ENCODE measurements at places on chromosomes 16 and 17.
A peak's percentile ranks its signal among the peaks of the same experiment; 100 is the strongest.

- no peak for DNase-seq
Observed at GRCh38 chr17:28906276-28906675, 3.4 kb upstream of the DHRS13 start.

DNA sequence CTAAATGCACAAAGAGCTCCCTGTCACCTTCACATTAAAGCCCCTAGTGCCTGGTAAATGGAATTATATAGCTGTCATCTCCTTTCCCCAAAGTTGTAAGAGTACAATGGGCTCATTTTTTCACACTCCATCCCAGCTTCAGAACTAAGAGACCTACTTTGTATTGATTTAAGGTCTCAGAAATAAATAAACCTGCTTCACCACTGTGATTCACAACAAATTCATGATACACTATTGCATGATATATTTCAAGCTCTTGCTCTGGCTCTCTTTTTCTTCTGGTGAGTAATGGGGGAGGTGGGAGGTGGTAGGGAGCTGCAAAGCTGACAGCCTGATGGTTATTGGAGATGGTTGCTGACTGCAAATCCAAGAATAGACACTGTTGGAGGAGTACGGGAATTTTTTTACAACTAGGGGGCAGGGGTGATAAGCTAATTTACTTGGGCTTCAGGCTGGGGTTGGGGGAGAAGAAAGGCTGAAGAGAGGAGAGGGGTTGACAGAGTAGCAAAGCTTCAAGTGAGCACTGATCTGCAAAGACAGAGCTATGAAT, 189.9 kb downstream of the AATF start:
- no peak for DNase-seq

DNA sequence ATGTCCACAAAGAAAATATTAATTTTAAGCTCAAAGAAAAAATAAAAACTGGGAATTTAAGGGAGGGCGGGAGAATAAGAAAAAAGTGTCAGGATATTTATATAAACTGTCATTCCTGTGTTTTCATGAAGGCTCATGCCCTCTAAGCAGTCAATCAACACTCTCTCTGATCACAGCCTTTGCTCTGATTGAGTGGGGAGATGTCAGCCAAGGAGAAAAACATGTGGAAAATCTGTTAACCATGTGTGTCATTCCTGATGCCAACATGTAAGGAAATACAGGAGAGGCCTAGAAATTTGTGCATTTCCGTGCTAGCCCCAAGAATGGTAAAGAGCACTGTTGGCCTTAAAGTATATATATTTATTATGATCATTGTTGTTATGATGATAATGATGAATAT, 137.9 kb upstream of the IRX5 start:
- no peak for DNase-seq

GRCh38 chr16:30063893-30064728, 1.4 kb upstream of the ALDOA start:
- peak; percentile 32 for DNase-seq

- DNase-seq: no peak
Observed at GRCh38 chr17:61634942-61635538, 44.0 kb upstream of the NACA2 start.

GRCh38 chr17:6639586-6640535, 650 bp downstream of the KIAA0753 start:
- peak; percentile 26 for DNase-seq

DNA sequence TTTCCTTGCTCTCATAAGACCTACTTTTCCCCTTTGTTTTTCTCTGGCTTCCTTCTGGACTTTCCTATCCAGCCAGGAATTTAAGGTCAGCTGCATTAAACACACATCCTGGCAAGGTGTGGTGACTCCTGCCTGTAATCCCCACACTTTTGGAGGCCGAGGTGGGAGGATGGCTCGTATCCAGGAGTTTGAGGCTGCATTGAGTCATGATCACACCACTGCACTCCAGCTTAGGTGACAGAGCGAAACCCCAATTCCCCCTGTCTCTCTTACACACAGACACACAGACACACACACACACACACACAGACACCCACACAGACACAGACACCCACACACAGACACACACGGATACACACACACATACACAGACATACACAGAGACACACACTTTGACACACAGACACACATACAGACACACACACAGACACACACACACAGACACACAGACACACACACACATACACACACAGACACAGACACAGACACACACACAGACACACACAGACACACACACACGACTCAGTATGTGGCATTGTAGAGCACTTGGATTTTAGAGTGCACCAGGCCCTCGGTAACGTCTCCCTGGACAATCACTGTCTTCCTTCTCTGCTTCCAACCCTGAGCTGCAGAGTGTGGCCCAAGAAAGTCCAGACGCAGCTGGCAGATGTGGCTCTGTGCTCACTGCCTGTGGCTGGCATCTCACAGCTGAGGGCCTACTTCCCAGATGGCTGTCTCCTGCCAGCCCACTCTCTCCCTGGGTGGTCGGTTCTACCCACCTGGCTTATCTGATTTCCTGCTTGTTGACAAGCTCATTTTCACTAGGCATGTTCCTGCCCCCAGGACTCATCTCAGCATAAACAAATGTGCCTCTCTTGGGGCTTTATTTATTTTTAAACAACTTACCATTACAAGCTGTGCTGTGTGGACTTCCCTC, 39.0 kb downstream of the NLRP1 start:
- peak; percentile 23 for DNase-seq

DNA sequence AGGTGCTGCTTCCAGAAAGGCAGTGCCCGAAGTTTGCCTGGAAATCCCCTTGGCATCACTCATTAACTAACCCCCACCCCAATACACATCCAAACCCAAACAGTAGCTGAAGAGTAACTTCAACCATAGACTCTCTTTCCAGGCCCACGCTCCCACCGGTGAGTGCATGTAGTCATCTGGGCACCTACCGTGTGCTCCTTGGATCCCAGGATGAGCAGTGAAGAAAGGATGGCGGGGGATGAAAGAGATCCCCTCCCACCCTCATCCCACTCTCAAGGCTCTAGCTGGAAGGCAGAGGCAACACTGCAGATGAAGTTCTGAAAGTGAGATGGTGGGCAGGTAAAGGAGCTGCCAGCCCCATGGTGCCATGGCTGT, 305.0 kb downstream of the SOX9 start:
- no peak for DNase-seq

DNA sequence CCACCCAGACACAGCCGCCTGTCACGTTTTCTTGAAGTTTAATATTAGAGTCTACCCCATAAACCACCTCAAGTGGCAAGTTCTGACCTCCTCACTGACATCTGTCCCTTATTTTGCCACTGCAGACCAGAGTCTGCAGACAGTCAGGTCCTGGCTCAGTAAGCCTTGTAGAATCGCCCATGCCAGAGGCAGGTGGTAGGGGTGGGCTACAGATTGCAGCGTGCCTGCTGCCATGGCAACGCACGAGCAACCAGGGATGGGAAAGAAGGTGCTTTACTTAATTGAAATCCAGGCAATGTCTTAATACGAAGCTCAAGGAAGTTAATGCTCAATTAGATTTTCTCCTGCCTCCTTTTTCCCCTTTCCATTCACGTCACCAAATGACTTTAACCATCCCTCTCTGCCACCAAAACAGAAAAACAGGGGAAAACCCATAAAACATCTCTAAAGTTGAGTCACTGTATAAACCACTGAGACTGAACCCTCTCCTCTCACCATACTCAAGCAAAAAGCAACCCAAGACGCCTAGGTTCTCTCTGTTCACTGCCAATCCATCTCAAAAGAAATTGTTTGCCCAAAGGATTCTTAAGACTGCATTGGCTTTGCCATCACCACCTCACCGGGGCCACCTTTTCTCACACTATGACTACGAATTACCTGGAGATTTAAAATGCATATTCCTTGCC, 228.8 kb downstream of the SLC39A11 start:
- no peak for DNase-seq

DNA sequence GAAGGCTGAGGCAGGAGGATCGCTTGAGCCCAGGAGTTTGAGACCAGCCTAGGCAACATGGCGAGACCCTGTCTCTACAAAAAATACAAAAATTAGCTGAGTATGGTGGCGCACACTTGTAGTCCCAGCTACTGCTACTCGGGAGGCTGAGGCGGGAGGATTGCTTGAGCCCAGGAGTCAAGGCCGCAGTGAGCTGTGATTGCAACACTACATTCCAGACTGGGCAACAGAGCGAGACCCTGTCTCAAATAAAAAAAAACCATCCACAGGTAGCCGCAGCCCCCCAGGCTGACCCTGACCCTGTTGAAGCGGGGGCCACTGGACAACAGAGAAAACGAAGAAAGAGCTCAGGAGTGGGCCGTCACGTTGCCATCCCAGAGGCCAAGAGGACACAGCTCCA, 4.0 kb downstream of the SLC43A2 start:
- DNase-seq: no peak

- DNase-seq: peak; percentile 90
Observed at GRCh38 chr16:80583466-80583865, 42.7 kb downstream of the DYNLRB2 start.

DNA sequence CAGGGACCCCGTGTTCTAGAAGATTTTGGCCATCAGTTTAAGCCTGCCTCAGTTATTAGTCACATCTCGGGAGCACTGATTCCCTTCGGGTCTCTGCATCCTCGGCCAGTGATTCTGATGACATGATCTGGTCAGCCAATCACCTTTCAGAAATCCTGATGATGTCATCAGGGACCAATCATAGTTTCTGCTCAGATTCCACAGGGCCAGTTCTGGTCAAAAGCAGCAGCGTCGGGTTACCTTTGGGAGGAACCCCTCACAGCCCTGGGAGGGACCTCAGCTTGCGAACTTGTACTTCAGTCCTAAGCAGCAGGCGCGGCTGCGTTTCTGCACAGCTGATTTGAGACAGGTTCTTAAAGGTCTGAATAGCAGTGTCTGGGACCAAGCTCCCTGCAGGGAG, 13.9 kb downstream of the KDM8 start:
- DNase-seq: peak; percentile 12

DNA sequence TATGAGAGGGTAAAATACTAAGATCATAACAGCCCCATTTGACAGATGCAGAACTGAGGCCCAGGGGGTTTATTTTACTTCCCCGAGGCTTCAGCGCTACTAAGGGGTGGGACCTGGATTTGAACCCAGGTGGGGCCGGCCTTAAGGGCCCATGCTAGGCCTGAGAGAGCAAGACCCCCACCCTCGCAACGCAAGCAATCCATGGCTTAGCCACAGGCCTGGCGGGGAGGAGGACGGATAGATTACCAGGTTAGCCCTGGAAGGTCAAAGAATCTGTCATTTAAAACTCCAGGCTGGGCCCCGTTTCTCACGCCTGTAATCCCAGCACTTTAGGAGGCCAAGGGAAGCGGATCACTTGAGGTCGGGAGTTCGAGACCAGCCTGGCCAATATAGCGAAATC, 1.9 kb upstream of the CDH3 start:
- DNase-seq: no peak

GRCh38 chr17:4586043-4586442, 1.7 kb downstream of the SMTNL2 start:
- DNase-seq: no peak

GRCh38 chr16:13436641-13437412, 483.1 kb upstream of the ERCC4 start:
- peak; percentile 29 for DNase-seq

DNA sequence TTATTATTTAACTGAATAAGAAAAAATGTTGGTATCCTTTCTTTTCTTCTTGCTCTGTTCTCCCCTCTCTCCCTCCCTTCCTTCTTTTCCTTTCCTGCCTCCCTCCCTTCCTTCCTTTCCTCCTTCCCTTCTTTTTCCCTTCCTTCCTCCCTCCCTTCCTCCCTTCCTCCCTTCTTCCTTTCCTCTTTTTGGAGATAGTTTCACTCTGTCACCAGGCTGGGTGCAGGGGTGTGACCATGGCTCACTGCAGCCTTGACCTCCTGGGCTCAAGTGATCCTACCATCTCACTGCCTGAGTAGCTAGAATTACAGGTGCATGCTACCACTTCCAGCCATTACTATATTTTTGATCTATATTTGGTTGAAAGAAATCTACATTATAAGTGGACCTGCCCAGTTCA, 5.7 kb upstream of the RUSF1 start:
- DNase-seq: no peak
